BJ (cell line): ENCODE measurements at places on chromosomes 2 and 18. TPM values are rescaled to one million over a fixed set of nuclear protein-coding genes. Genes with fewer than 3 reads are reported as not detected.

The AQP4 gene
- polyA plus RNA-seq, result not detected in 2 replicates

GRCh38 chr18:26510337-26510736, 38.0 kb downstream of the KCTD1 start:
- DNase-seq, result no peak

DNA sequence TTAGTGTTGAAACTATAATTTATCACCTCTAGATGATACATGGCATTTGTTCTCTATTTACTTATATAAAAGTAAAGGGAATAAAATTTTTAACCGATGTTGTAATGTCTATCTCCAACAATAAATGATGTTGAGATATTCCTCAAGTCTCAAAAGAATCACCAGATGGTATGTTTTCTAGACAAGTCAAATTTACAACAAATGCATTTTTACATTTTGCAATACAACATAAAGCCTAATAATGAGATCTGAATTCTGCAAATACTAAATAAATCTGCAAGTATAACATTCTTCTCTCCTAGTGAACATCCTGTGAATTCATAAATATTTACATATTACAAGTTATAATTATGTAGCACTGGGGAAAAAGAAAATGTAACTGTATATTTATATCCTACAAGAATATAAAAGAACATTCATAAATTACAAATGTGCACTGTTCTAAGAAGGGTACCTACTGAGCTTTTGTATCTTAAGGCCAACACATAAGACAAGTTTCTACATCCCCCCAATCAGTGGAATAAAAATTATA, 1504.4 kb upstream of the ZEB2 start:
- no peak for DNase-seq

GRCh38 chr2:186126181-186126580, 359.9 kb upstream of the ZC3H15 start:
- no peak for DNase-seq

DNA sequence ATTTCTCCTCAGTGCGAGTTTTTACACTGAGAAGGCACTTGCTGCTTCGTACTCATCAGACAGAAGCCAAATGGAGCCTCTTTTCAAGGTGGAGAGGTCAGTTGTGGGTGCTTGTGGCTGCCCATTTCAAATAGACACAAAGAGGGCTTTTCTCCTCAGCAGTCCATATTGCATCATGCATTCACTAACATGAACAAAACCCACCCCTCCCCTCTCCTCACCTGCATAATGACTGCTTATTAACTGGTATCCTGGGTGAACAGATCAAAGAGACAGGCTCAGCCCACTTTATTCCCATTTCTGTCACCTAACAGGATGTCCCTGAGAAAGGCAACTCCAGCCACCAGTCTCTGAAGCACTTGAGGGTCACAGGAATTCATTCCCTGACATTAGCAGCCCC, 28.9 kb downstream of the KLF7 start:
- no peak for DNase-seq

The PKDCC gene
- polyA plus RNA-seq, result 3.0 and 6.6 TPM in 2 replicates

DNA sequence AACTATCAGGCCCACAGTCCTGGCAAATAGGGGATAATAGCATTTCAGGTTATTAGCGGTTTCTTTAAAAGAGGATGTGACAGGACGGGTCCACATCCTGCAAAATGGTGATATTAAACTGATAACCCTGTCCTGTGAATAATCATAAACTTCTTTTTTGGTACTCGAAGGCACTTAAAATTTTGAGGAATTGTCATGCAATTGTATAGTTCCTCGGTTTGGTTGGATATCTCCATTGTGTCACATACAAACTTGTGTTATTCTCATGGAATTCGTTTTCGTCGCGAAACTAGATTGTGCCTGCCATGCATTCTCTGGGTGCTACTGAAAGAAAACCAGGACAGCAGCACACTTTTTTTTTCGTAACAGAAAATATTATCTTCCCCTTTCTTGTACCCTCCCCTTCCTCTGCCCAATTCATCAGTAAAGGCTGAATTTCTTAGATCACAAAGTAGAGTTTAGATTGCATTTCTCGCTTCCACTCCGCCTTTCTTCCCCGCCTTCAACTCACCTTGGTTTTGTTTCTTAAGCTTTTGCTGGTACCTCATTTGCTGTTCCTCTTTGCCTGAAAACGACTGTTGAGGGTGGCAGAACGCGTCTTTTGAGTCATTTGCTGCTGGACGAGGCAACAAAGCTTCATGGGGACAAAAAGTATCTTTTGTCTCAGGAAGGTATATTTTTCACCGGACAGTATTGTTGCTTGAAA, 1.3 kb downstream of the CERS6 start:
- no peak for DNase-seq

The DCDC2C gene
- polyA plus RNA-seq, result not detected in 2 replicates

The MYOM1 gene
- polyA plus RNA-seq, result 0.26 and 0.48 TPM in 2 replicates

- DNase-seq, result no peak
Observed at GRCh38 chr2:155178921-155179320, 480.4 kb downstream of the KCNJ3 start.

The TMEM37 gene
- 0.51 and 0.63 TPM in 2 replicates for polyA plus RNA-seq

DNA sequence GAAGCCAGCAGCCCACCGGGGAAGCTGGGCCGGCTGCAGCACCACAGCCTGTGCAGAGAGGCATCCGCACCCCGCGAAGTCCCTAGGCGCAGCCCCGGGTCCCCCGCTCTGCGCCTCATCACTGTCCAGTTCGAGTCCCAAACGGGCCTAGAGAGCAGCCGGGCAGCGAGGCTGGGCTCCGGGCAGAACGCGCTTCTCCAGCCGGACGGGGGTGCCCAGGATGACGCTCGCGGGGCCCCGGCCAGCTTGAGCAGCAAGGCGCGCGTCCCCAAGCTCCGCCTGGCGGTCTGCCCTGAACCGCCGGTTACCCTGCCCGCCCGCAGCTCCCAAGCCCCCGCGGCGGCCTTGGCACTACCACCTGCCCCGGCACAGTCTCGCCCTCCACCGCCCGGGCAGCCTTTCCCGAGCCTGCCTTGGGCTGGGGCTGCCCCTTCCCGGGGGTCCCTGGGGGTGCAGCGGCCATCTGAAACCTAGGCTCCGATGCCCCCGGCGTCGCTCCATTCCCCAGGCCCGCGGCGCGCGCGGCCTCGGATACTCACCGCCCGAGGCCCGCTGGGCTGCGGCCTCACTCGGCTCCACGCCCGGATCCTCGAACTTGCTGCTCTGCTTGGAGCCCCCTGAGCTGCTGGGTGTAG, 591 bp downstream of the SLC16A14 start:
- no peak for DNase-seq

GRCh38 chr2:170235860-170236679, 58.1 kb downstream of the MYO3B start:
- DNase-seq, result no peak

GRCh38 chr2:62489162-62489561, 16.8 kb downstream of the TMEM17 start:
- no peak for DNase-seq

The CNDP1 gene
- not detected in 2 replicates for polyA plus RNA-seq

The CLK1 gene
- polyA plus RNA-seq, result 35.9 and 66.2 TPM in 2 replicates

GRCh38 chr2:240138254-240138984, 2.0 kb downstream of the OTOS start:
- no peak for DNase-seq

The FMNL2 gene
- polyA plus RNA-seq, result 2.4 and 5.1 TPM in 2 replicates

The KLHL29 gene
- 8.1 and 10.0 TPM in 2 replicates for polyA plus RNA-seq

GRCh38 chr2:86314125-86314524, 23.3 kb downstream of the REEP1 start:
- DNase-seq, result no peak

The XDH gene
- 0.47 and 0.69 TPM in 2 replicates for polyA plus RNA-seq

The RAB12 gene
- 8.8 and 25.6 TPM in 2 replicates for polyA plus RNA-seq

DNA sequence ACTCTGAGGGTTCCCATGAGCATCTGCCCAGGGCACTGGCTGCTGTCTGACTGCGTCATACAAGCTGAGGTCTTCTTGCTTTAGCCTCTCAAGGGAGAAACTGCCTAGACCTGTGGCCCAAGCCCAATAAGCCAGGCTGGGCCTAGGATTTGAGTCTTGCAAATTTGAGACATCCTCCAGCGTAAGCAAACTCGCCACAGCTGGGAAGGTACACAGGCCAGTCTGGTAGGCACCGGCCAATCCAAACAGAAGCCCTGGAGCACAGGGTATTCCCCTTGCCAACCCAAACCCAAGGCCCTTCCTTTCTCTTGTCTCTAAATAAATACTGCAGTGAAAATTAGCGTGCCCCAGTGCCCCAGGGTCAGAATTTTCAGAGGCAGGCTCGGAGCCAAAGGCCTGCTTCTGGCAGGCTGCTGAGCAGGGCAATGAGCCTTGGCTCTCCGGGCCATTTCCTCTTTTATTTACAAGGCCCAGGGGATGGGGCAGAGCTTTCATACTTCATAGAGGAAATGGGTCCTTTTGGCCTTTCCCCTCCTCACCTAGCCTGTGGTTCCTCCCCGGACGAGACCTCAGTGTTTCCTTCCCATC, 33.3 kb downstream of the POLR1A start:
- DNase-seq, result no peak

- no peak for DNase-seq
Observed at GRCh38 chr18:74529378-74529777, 4.9 kb upstream of the CNDP1 start.

DNA sequence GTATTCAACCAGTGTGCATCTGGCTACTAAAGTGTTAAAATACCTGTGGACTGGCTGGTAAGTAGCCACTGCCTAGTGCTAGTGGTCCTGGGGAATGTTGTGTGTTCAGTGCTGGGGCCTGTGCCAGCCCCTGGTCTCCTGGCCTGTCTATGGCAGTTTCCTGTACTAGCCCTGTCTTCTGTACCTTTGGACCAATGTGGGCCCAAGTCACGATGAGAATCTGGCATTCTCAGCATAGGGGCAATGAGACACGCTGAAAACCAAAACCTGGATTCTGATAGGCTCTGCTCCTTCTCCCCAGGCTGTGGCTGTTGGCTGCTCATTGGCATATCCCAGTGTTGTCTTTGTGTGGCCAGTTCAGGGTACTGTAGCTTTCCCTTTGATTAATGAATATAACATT, 170.4 kb downstream of the PTPRM start:
- no peak for DNase-seq

- no peak for DNase-seq
Observed at GRCh38 chr2:160474319-160474645, 19.3 kb downstream of the RBMS1 start.

The RPRM gene
- polyA plus RNA-seq, result not detected in 2 replicates

- no peak for DNase-seq
Observed at GRCh38 chr2:32772638-32773447, 145.0 kb downstream of the TTC27 start.

- no peak for DNase-seq
Observed at GRCh38 chr18:212780-213179, 54.4 kb downstream of the USP14 start.

The MPP4 gene
- polyA plus RNA-seq, result 3.8 and 5.9 TPM in 2 replicates

DNA sequence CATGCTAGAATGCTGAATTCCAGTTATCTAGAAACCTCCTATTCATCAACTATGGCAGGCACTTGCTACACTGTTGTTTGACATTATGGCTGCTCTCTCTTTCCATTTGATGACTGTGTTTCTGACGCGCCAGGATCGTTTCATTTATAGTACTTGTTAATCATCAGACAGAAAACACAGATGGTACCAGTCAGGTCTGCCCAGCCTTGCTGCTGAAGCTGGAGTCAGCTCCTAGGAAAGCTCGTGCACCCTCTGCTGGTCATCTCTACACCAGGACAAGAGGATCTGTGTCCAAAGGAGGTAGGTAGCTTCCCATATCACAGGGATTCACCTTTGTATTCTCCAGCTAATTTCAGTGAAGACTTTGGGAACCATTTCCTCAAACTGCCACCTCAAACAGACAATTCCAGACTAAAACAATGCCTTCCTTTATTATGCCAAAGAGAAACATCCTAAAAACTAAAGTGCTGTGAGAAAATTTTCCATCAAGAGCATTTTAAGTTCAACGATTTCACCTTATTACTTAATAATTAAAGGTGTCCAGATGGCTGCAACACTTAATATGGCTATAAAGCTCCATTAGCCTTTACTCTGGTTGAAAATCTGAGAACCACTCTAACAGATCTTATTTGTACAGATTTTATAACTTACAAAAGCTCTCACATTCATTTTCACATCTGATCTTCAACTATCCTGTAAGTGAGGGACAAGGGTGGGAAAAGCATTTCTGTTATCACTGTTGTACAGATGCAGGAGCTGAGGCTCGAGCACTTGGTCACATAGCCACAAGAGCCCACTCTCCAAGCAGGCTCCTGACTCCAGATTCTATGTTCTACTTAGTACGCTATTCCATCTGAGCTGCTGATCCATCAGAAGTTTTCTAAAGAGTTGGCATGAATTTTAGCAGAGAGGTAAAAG, 17.5 kb downstream of the METTL8 start:
- peak; percentile 78 for DNase-seq

DNA sequence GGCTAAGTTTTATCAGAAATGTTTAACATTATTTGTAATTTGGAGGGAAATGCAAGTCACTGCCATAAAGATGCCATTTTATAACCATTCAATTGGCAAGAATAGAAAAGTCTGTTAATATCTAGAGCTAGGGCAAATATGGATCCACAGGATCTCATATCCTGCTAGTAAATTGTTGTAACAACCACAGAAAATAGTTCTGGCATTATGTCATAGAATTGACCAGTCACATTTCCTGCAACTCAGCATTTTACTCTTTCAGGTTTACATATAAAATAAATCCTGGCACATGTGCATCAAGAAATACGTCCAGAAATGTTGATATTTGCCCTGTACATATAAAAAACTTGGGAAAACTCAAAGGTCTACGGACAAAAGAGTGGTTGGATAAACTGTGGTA, 32.9 kb downstream of the OSBPL6 start:
- DNase-seq, result no peak

GRCh38 chr2:109238580-109238979, 109.6 kb downstream of the SH3RF3 start:
- peak; percentile 64 for DNase-seq

- no peak for DNase-seq
Observed at GRCh38 chr2:67713376-67713775, 316.2 kb downstream of the ETAA1 start.

DNA sequence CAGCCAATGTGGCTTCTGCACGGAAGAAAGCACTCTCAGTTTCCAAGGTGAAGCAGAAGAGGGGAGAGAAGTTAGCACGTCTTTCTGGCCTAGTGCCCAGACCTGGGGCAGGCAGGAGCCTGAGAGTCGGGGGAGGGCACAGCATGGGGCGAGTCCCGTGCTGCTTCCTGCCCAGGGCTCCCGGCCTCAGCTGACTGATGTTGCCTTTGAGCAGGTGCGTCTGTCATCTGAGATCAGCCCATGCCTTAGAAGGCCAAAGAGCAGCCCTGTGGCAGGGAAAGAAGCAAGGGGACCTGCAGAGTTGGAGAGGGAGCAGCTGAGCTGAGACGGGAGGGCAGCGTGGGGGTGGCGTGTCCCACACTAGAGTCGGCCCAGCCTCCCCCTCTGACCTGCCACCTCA, 3.3 kb downstream of the KCNIP3 start:
- DNase-seq, result no peak

- no peak for DNase-seq
Observed at GRCh38 chr2:145835665-145836064, 1315.7 kb upstream of the ZEB2 start.

GRCh38 chr2:196994764-196995163, 68.3 kb upstream of the PGAP1 start:
- DNase-seq, result no peak

The TUBA4B gene
- not detected in 2 replicates for polyA plus RNA-seq

DNA sequence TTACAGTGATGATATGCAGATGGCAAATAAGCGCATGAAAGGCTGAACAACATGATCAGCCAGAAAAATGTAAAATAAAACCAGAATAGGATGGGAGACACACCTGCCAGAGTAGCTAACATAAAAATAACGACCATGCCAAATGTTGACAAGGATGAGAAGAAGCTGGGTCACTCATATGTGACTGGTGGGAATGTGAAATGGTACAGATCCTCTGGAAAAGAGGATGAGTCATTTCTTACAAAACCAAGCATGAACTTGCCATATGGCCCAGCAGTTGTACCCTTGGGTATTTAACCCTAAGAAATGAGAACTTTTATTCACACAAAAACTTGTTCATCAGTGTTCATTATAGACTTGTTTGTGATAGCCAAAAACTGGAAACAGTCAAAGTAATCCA, 143.8 kb downstream of the SH3BP4 start:
- DNase-seq, result no peak

The TCF23 gene
- polyA plus RNA-seq, result not detected in 2 replicates
